Activated effector memory CD4-positive, alpha-beta T cell treated with Interleukin-2 at 50 U/mL for 16 hours (primary cell): ENCODE measurements at places on chromosomes 13 and 19.

DNA sequence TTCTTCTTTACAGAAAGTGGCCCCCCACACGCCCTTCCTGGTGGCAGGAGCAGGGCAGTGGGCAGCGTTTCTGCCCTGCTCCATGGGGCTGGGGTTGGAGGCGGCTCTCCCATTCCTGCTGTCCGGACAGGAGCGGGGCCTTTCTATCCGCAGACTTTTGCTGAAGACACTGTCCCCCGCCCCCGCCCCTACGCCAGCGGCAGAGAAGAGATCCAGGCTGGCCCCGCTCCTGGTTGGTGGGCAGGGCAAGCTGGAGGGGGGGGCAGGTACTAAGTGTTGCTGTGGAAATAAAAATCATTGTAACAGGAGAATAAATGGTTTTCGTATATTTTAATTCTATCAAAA lies 81.7 kb downstream of the ZNF429 start:
- DNase-seq = no peak

DNA sequence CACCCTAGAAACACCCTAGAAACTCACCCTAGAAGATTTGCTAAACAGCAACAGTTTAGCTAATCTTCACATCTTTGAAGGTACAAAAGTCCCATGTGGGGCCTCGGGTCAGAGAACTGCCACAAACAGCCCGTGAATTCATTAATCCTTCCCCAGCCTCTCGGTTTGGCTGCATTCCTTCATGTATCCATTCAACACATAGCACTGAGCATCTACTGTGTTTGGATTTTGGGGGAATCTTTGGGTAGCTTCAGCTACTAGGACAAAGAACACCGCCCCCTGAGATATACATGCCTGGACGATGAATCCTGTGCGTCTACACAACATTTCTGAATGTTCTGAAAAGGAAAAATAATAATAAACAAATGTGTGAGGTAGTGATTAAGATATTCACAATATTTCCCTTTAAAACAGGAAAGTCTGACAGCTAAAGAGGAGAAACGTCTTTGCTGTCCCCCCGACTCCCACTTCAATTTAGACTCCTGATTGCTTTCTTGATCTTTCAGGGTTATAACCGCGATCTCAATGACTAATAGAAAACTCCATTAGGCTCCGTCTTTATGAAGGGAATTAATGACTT lies 63.5 kb downstream of the ALOX5AP start:
- DNase-seq = no peak

DNA sequence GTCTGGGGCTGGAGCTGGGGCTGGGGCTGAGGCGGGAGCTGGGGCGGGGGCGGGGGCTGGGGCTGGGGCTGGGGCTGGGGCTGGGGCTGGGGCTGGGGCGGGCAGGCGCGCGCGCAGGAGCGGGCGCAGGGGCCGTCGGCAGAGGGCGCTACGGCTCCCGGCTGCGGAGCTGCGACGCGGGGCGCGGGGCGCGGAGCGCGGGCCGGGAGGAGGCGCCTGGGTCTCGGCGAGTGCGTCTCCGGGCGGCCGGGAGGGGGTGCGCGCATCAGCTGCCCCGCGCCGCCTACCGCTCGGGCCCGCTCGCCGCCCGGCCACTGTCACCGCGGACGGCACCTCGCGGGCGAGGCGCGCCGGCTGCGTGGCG lies 422 bp upstream of the MTUS2 start:
- peak; percentile 25 for DNase-seq

- DNase-seq = no peak
Observed at GRCh38 chr13:41811588-41812021, 149.3 kb downstream of the VWA8 start.

GRCh38 chr13:96844616-96845015 lies 149.7 kb downstream of the OXGR1 start:
- DNase-seq = no peak

- DNase-seq = no peak
Observed at GRCh38 chr13:44299152-44299943, 74.3 kb upstream of the SERP2 start.

- no peak for DNase-seq
Observed at GRCh38 chr19:15538774-15539173, 30.4 kb downstream of the CYP4F22 start.

DNA sequence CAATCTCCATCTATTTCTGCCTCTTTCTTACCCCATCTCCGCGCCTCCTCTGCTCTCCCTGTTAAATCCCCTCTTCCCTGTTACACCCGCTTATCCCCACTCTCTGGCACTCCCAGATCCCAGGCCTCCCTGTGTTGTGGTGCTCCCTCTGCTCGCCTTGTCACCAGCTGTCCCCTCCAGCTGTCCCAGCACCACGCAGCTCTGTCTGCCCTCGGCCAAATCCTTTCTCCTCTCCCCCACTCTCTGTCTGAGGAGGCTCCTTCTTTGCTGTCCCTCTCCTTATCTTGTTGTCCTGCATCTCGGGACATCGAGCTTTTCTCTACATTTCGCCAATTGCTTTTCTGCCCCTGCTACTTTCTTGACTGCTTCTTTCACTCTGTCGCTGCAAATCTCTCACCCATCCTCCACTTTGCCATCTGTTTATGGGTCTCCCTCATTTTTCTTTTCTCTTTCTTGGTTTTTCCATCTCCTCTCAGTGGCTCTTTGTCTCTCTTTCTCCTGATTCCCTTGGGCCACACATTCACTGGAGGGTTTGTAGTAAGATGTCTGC lies 941 bp downstream of the ZNF160 start:
- no peak for DNase-seq

DNA sequence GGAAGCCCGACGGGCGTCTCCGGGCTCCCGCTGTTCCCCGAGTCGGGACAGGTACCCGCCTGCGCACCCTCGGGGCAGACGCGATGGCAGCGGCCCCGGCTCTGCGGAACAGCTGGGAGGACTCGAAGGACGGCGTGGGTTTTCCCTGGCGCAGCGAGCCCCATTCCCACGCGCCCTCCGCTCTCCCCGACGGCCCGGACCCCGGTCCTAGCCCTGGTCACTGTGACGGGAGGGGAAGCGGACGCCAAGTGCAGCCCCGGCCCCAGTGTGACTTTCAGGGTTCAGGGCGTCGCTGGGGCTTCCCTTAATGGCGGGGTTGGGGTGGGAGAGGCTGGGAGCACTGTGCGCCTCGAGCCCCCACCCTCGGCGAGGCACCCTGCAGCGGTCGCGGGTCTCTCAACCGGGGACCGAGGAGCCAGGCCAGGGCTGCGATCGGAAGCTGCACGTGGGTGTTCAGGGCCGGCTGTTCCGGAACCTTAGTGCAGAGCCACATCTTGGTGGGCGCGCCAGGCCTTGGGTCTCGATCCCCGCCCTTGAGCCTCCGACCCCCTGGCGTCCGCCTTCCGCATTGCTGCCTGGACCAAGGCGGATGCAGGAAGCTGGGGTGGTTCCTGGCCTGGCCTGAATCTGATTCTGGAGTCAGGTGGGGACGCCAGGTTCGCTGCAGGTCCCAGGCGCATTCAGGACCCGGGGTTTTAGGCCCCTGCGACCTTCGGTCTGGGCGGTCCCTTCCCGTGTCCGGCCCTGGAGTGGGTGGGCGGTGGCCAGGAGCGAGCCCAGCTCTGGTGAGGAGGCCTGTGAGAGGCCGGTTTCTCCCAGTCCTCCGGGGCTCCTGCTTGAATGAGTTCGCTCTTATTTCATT lies 3.5 kb downstream of the LGALS7B start:
- DNase-seq = peak; percentile 17

- DNase-seq = no peak
Observed at GRCh38 chr13:51916962-51917361, 55.2 kb downstream of the CCDC70 start.

DNA sequence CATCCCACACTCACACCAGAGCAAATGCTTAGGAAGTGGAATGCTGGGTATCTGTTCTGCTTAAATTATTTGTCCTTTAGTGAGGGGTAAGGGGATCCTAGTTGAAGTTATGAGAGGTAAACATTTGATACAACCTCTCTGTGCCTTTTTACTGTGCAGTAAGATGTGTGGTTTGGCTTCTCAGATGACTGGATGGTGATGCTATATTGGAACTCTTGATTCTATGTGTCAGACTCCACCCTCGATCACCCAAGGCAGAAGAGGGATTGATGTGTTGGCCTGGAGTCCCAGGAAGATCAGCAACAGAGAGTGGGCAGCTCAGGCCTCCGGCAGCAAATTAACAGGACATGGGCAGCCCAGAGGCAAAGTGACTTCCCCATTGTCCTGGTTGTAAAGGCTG lies 66.7 kb downstream of the SIPA1L3 start:
- no peak for DNase-seq

GRCh38 chr19:13885826-13886365 lies 9.0 kb downstream of the NANOS3 start:
- DNase-seq = no peak

DNA sequence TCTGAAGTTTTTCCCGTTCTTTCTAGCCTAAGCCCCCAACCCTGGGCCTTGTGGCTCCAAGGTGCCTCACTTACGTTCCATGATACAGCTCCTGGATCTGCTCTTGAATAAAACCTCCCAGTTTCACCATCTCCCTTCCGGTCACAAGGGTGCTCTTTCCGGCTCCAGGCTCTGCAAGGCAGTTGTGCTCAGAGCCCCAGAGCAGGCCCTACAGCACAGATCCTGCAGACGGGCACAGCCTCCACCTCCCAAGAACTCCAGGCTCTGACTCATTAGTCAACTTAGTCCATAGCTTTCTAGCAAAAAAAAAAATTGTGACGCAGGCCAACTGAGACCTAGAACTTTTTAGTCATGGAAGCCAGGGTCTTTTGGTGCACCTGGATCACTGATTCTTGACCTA lies 33.9 kb upstream of the SLC7A10 start:
- DNase-seq = no peak

DNA sequence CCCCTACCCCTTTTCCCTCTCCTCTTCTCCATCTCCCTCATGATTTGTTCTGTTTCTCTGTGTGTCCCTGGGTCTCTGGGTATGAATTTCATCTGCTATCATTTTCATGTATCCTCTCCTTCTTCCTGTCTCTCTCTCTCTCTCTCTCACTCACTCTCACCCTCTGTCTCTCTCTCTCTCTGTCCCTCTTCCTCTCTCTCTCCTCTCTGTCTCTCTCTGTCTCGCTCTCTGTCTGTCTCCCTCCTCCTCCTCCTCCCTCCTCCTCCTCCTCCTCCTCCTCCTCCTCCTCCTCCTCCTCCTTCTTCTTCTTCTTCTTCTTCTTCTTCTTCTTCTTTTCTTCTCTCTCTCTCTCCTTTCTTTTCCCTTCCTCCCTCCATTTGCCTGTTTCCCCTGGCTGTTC lies 3.3 kb upstream of the CACNG7 start:
- no peak for DNase-seq

DNA sequence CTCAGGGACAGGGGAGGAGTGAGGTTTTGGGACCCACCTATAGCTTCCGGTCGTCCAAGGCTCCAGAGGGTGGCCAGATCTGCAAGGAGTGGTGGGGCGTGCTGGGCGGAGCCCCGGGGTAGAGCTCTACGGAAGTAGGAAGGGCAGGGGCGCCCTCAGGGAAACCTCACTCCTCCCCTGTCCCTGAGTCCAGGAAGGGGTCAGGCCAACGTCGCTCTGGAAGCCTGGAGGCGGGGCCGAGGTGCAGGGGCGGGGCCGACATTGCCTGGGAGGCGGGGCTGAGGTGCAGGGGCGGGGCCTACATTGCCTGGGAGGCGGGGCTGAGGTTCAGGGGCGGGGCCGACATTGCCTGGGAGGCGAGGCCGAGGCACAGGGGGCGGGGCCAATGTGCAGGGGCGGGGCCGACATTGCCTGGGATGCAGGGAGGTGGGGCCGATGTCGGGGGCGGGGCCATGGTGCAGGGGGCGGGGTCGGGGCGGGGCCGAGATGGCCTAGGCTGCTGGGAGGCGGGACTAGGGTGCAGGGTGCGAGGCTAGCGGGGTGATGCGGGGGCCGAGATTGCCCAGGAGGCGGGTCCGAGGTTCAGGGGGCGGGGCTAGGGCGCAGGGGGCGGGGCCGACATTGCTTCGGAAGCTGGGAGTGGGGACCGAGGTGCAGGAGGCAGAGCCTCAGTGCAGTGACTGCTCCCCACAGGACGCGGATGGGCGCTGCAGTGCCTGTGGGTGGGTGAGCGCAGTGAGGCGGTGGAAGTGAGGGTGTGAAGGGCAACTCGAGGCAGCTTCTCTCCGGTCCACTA lies 4.9 kb upstream of the PALM start:
- peak; percentile 33 for DNase-seq

- no peak for DNase-seq
Observed at GRCh38 chr13:21748166-21748565, 77.3 kb downstream of the FGF9 start.

DNA sequence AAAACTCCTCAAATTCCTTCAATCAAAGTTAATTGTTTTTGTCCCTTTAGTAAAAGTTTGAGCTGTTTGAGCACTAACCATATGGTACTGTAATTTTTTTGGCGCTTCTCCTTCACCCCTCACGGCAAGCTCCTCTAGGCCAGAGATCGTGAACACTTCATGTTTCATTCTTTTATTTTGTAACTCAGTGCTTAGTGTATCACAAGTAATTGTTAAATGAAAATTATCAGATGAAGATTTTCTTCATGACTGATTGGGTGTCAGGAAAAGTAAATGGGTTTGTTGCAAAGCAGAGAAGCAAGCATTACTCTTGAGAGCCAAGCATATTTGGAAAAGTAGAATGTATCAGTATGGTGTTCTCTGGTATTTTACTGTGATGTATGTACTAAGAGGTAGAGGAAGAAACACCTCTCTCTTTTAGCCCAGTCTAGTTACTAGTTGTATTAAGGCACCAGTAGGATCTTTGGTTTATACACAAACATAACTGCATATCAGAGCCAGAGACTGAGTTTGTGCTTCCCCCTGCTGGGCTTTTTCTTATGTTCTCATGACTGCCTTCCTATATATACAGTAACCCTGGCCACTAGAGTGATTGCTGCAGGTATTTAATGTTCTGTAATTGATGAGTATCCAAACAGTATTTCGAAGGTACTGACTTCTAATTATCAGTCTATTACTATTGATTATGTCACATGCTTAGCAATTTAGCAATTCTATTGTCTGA lies 202.3 kb upstream of the KLHL1 start:
- no peak for DNase-seq

GRCh38 chr19:29635963-29636362 lies 29.3 kb upstream of the PLEKHF1 start:
- DNase-seq = no peak

- DNase-seq = no peak
Observed at GRCh38 chr19:2060884-2061494, 9.9 kb upstream of the MKNK2 start.

GRCh38 chr19:18445262-18445948 lies 7.5 kb upstream of the ISYNA1 start:
- no peak for DNase-seq

DNA sequence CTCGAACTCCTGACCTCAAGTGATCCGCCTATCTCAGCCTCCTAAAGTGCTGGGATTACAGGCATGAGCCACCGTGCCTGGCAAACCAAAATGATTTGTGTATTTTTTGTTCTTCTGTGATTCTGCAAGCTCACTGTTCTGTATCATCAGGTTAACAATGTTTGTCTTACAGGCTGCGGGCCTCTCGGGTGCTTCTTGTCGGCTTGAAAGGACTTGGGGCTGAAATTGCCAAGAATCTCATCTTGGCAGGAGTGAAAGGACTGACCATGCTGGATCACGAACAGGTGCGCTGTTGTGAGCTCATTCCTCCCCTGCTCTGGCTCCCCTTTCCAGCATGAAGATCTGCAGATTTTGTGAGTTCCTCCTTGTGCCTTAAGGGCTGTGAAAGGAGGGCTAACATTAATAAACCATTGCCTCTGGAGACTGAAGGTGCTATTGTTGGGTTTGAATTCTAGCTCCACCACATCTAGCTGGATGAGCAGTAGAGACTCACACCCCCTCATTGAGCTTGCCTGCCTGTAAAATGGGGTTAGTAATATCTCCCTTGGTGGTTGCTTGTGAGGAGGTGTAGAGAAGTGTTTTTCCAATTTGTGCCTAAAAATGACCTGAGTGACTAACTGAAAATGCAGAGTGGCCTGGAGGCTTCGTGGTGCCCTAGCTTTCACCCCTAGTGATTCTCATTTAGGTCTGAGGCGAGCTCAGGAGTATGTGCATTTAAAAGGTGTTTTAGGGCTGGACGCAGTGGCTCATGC lies 12.9 kb downstream of the SAE1 start:
- no peak for DNase-seq
